ENCODE measurements at places on chromosomes 16 and 17. TPM values are rescaled to one million over a fixed set of nuclear protein-coding genes. Genes with fewer than 3 reads are reported as not detected.

UQCRC2 gene
- total RNA-seq, result 109 TPM

CLEC18C gene
- 3.6 TPM for total RNA-seq

KRTAP16-1 gene
- not detected for total RNA-seq

ENPP7 gene
- not detected for total RNA-seq

P2RX1 gene
- 0.67 TPM for total RNA-seq

TMEM220 gene
- total RNA-seq, result 0.12 TPM

RGS11 gene
- total RNA-seq, result not detected

C16orf95 gene
- total RNA-seq, result 22.8 TPM

ADORA2B gene
- total RNA-seq, result 37.2 TPM

GRAP gene
- 0.02 TPM for total RNA-seq

NETO2 gene
- 34.5 TPM for total RNA-seq

CCL7 gene
- total RNA-seq, result not detected

TBC1D3D gene
- total RNA-seq, result not detected

SLC47A1 gene
- 7.3 TPM for total RNA-seq

USP31 gene
- 6.3 TPM for total RNA-seq

HNF1B gene
- total RNA-seq, result not detected

CDH3 gene
- 0.34 TPM for total RNA-seq

SAMD14 gene
- 0.50 TPM for total RNA-seq

NPIPB6 gene
- total RNA-seq, result not detected

GAS2L2 gene
- total RNA-seq, result not detected

KRT25 gene
- not detected for total RNA-seq

FBXW10 gene
- total RNA-seq, result not detected

UNC45B gene
- total RNA-seq, result not detected

CACNG1 gene
- not detected for total RNA-seq
